ENCODE measurements at places on chromosomes 7 and 10.

- no peak for DNase-seq
These were observed 80.2 kb downstream of the KCND2 start for GRCh38 chr7:120353171-120353570.

DNA sequence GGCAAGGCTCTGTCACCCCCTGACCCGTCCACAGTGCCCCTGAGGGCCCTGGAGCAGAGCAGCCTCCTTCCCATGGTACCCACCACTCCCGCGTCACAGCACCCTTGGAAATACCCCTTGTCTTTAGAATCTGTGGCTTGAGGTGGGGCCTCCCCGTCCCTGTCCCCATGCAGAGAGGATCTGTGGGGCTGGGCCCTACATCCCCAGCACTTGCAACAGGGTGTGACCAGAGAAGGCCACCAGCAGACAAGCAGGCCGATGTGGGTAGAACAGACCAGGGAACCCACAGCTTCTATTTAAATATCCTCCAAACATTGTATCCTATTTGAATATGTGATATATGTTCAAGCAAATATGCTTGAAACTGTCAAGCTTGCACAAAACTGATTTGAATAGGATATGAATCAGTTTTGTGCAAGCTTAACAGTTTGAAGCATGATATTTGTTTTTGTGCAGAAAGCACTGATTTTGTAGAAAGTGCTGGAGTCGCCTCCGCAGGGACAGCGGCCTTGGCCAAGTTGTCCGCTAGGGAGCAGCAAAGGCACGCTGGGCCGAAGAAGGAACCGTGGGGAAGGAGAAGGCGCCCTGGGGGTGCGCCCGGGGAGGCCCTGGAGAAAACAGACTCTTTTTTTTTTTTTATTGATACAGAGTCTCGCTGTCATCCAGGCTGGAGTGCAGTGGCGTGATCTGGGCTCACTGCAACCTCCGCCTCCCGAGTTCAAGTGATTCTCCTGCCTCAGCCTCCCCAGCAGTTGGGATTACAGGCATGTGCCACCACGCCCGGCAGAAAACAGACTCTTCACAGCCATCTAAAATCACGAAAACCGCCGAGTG, 2.2 kb downstream of the CFAP46 start:
- peak; percentile 23 for DNase-seq

DNA sequence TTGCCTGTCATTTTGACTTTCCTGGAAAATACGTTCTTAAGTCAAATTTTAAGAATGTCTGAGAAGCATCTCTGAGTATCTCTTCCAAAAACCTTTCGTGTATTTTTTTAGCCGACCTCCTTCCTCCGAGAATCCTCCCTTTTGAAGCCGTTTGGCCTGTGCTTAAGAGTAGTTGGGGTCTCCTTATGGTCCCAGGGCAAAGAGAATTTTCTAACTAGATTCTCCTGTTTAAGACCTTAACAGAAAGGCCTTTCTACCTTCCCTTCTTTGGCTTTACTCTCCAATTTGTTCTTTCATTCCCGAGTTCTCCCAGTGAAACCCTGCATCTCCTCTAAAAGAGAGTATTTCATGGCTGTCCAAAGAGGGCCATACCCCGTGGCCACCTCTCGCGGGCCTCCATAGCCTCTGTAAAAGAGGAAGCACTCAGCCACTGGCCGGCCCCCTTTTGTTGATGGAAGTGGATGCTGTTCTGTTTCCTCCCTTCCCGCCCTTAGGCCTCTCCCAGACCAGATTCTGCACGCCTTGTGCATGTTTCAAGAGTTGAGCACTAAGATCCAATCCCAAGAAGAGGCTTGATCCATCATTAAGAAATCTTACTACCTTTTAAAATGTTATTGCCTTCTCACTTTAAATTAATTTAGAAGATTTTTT, 6.6 kb upstream of the FEZF1 start:
- DNase-seq = no peak

DNA sequence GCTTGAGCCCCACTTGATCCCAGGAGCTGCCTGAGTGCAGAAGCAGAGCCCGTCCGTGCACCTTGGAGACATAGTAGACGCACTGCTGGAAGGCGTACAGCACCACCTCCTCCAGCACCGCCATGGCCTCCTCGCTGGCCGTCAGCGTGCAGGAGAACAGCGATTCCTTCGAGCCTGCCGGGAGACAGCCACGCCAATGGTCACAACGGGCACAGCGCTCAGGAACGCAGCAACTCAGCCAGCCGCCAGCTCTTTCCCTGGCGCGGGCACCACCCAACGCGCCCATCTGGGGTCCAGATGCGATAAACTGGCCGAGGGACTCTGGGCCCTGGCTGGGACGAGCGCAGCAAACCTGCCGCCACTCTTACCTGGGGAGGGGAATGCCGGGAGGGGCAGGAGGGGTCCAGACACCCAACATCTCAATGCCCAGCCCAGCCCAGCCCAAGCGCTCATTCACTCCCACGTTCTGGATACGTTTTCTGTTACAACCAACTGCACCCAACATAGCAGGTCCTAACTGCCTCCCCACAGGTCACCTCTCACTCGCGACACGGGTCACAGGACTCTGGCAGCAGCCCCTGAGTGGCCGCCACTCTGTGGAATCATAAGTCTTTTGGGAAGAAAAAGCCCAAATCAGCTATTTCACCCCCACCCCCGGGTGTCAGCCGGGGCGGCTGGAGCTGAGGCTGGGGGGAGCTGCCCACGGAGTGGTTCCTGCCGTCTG, 41.9 kb downstream of the AP5Z1 start:
- DNase-seq = no peak

DNA sequence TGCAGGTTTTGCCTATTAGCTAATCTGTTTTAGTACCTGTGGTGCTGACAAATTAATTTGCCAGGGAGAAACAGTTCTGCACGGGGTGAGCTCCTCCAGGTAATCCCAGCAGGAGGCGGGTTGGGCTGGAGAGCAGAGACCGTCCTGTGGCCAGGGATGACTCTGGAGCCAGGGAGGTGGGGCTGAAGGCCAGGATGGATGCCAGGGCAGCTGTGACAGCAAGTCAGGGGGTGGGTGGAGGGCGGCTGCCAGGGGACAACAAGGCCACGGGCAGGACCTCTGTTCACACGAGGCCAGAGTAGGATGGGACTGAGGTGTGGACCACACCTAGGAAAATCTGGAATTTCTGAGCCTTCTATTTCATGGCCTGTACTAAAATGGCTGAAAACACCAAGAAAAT, 48.9 kb downstream of the C10orf143 start:
- DNase-seq = no peak

GRCh38 chr10:114110174-114110972, 63.6 kb downstream of the CCDC186 start:
- DNase-seq = no peak

- no peak for DNase-seq
These were observed 204.3 kb downstream of the CCDC7 start for GRCh38 chr10:32650246-32650655.

- DNase-seq = no peak
These were observed 12.6 kb downstream of the FFAR4 start for GRCh38 chr10:93579089-93579488.

DNA sequence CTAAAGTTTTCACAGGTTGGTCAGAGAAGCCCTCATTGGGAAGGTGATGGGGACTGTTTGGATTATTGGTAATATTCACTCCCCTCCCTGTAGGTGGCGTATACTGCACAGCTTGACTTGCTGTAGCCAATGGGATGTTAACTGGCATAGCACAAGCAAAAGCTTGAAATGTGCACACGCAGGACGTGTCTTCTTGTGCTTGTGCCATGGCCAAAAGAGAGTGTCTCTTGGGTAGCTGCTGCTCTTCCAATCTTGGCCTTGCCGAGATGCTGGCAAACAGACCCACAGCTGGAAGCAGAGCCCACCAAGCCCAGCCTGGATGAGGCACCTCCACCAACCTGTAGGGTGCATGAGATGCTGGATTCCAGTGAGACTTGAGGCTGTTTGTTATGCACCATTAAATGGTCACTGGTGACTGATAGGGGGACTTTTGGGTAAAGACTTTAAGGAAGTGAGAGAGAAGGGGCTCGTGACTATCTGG, 266.0 kb downstream of the GRID1 start:
- DNase-seq = no peak
